HFFc6 (cell line): ENCODE measurements at places on chromosomes 3 and 15.

DNA sequence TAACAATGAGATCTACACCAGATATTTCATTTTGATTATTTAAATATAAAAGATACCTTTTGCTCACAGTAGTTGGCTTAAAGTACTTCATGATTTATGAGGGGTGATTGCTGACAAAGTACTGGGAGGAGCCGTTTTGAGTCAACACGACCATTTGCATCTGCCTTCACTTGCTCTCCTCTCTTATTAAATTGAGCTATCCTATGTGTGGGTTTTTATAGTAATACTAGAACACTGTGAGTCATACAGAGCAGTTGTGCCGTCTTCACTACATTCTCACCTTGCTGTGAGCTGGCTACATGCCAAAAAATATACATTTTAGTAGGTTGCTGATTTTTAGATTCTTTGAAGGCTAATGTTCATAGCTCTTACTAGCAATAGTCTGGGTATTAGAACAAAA, 161.2 kb downstream of the ALCAM start:
- H3K27ac ChIP-seq: no peak overlapping the region
- peaks cover 63% of the 10 kb centered on the region for H3K4me1 ChIP-seq
- no peak overlapping the region for H3K4me3 ChIP-seq
- DNase-seq: peak; percentile 23
- H3K36me3 ChIP-seq: peaks cover 66% of the 10 kb centered on the region

- no peaks in the 10 kb centered on the region for H3K4me1 ChIP-seq
- H3K36me3 ChIP-seq: no peaks in the 10 kb centered on the region
- no peak overlapping the region for H3K4me3 ChIP-seq
- H3K27me3 ChIP-seq: no peaks in the 10 kb centered on the region; the same call in 1 of the 2 replicates
- no peak for DNase-seq
- no peak overlapping the region for H3K27ac ChIP-seq
These were observed 67.1 kb upstream of the UBE2E2 start for GRCh38 chr3:23136054-23136453.

GRCh38 chr3:89221924-89222323, 114.5 kb downstream of the EPHA3 start:
- no peak for DNase-seq
- no peaks in the 10 kb centered on the region for H3K36me3 ChIP-seq
- H3K27me3 ChIP-seq: no peaks in the 10 kb centered on the region
- H3K4me1 ChIP-seq: no peaks in the 10 kb centered on the region; the same call in 1 of the 2 replicates
- H3K27ac ChIP-seq: no peak overlapping the region

DNA sequence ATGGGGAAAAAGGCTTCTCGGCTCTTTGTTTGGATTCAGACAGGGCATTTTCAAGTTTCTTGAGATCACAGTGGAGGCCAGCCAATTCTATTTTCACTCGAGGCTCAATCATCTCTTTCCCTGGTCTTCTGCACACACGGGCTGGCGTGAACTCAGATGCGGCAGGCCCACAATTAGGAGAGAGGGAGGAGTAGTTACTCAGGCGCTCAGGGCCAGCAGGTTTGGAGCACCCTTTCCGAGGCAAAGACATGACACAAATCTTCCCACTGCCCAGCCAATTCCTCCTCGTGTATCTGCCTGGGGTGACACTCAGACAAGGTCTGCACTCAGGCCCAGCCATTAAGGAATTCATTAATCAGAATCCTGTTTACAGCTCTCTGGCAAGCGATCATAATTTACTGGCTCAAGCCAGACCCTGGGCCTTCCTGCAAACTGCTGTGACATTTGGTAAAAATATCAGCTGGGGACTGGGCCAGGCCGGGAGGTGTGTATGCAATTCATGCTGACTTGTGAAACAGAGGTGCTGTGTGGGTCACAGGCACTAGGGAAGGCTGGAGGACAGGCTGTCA, 68.1 kb upstream of the TLE3 start:
- H3K4me3 ChIP-seq: no peak overlapping the region
- peaks cover 55% of the 10 kb centered on the region for H3K27me3 ChIP-seq
- DNase-seq: no peak
- no peaks in the 10 kb centered on the region for H3K36me3 ChIP-seq
- no peak overlapping the region for H3K27ac ChIP-seq

DNA sequence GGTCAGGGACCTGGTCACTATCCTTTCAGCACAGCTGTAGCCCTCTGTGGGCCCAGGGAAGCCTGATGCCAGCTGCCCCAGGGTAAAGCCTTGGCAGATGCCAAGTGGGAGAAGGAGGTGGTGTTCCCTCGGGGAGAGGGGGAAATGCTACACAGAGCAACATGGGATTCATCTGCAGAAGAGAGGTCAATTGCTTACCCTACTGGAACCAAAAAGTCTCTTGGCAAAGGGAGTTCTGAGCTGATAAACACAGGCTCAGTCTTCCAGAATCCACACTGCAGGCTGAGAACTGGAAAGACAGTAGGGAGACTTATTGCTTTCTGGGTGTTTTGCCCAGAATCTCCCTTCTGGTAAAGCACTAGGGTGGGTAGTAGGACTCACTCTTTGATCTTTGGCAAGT, 100.1 kb upstream of the NEO1 start:
- DNase-seq: no peak
- no peak overlapping the region for H3K27ac ChIP-seq
- peaks cover 9% of the 10 kb centered on the region; the same call in 1 of the 2 replicates for H3K27me3 ChIP-seq
- no peaks in the 10 kb centered on the region for H3K4me1 ChIP-seq
- no peak overlapping the region for H3K4me3 ChIP-seq

DNA sequence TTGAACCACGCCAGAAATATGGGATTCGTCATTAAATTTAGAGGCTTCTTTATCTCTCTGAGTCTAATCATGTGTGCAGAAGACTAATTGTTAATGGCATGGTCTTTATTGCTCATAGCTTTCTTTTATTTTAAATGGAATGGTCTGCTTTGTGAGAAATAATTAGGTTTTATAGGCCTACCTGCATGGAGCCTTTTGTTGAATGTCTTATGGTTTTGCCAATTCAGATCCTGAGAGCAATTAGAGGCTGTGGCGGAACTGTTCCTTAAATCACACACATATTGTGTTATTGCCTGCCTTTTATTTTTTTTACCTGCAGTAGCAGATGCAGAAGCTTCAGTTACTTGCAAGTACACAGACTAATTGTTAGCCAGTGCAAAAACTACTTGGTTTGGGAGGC, 306.2 kb downstream of the NLGN1 start:
- H3K4me3 ChIP-seq: no peak overlapping the region
- peaks cover 14% of the 10 kb centered on the region for H3K36me3 ChIP-seq
- H3K27me3 ChIP-seq: no peaks in the 10 kb centered on the region

GRCh38 chr15:41504751-41505492, 8.7 kb downstream of the LTK start:
- no peaks in the 10 kb centered on the region for H3K4me1 ChIP-seq
- DNase-seq: no peak
- H3K36me3 ChIP-seq: no peaks in the 10 kb centered on the region

DNA sequence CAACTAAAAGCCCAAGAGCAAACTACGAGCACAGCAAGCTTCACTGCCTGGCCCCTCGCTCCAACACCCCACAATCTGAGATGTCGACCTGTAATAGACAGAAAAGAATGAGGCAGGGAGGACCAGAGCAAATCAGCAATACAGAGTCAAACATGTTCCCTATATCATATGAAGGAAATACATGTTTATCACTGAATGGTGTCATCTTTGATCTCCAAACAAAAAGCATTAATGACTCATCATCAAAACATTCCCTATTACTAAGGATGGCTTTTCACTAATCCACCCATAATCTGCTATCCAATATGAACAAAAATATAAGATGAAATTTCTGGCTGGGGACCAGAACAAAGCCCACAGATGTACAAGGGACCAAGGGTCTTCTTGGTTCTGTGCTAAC, 34.7 kb downstream of the MYO5A start:
- peaks cover 69% of the 10 kb centered on the region for H3K4me1 ChIP-seq
- H3K4me3 ChIP-seq: no peak overlapping the region
- H3K36me3 ChIP-seq: peaks cover 4% of the 10 kb centered on the region; the same call in 1 of the 2 replicates
- peak; percentile 12 for DNase-seq

DNA sequence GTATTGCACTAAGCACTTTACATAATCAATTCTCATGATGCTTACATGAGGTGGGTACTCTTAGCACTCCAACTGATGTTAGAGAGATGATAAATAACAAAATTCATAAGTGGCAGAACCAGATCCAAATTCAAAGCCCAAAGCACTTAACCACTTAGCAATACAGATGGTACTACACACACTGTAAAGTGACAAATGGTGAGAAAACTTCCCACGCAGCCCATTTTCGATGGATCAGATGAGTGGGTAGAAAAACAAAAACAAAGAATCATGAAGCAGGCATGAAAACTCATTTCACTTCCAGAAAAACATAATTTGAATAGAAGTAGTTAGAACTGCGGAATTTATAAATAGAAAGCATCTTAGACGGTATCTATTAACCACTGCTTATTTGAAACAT, 66.2 kb downstream of the FRMD4B start:
- no peaks in the 10 kb centered on the region for H3K36me3 ChIP-seq
- H3K4me3 ChIP-seq: no peak overlapping the region
- H3K27ac ChIP-seq: no peak overlapping the region
- peaks cover 11% of the 10 kb centered on the region for H3K27me3 ChIP-seq
- H3K4me1 ChIP-seq: peaks cover 6% of the 10 kb centered on the region
- DNase-seq: no peak

- no peak for DNase-seq
- no peak overlapping the region for H3K27ac ChIP-seq
- no peaks in the 10 kb centered on the region for H3K4me1 ChIP-seq
- H3K4me3 ChIP-seq: no peak overlapping the region
- H3K27me3 ChIP-seq: peaks cover 8% of the 10 kb centered on the region
These were observed 546.1 kb downstream of the NTRK3 start for GRCh38 chr15:87710406-87710805.

DNA sequence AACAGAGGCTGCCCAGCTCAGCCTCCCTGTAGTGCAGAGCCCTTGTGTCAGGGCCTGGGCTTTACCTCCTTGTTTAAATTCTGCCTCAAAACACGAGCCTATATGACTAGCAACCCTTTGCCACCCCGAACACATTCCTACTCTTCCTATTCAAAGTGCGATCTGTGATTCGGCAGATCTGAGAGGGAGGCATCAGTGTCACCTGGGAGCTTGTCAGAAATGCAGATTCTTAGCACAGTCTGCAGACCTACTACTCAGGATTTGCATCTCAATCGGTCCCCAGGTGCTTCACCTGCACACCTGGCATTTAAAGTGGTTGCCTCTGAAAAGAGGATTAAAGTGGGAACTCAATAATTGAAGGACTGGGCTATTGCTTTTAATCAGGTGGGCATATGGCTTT, 273.2 kb upstream of the TOPAZ1 start:
- no peak overlapping the region for H3K4me3 ChIP-seq
- no peak for DNase-seq
- no peaks in the 10 kb centered on the region for H3K4me1 ChIP-seq
- peaks cover 55% of the 10 kb centered on the region for H3K27me3 ChIP-seq

GRCh38 chr3:136712941-136713340, 39.2 kb downstream of the STAG1 start:
- H3K4me1 ChIP-seq: no peaks in the 10 kb centered on the region
- no peaks in the 10 kb centered on the region; the same call in 1 of the 2 replicates for H3K27me3 ChIP-seq
- peaks cover 13% of the 10 kb centered on the region; the same call in 1 of the 2 replicates for H3K36me3 ChIP-seq
- no peak overlapping the region for H3K27ac ChIP-seq
- no peak for DNase-seq

- no peak overlapping the region for H3K27ac ChIP-seq
- no peak overlapping the region for H3K4me3 ChIP-seq
- H3K27me3 ChIP-seq: no peaks in the 10 kb centered on the region
- no peak for DNase-seq
These were observed 623.4 kb upstream of the SGO1 start for GRCh38 chr3:20809356-20809755.

- DNase-seq: peak; percentile 16
- H3K27me3 ChIP-seq: peaks cover 1% of the 10 kb centered on the region; the same call in 1 of the 2 replicates
- no peaks in the 10 kb centered on the region for H3K36me3 ChIP-seq
- peaks cover 20% of the 10 kb centered on the region for H3K4me1 ChIP-seq
These were observed 47.4 kb downstream of the PAQR5 start for GRCh38 chr15:69346112-69346511.

GRCh38 chr3:179943117-179943880, 93.4 kb downstream of the PEX5L start:
- 0 out of 2 replicates have a peak, but pooled peaks cover 5% of the 10 kb centered on the region for H3K4me1 ChIP-seq
- peaks cover 16% of the 10 kb centered on the region; the same call in 1 of the 2 replicates for H3K27me3 ChIP-seq
- no peak overlapping the region for H3K4me3 ChIP-seq

DNA sequence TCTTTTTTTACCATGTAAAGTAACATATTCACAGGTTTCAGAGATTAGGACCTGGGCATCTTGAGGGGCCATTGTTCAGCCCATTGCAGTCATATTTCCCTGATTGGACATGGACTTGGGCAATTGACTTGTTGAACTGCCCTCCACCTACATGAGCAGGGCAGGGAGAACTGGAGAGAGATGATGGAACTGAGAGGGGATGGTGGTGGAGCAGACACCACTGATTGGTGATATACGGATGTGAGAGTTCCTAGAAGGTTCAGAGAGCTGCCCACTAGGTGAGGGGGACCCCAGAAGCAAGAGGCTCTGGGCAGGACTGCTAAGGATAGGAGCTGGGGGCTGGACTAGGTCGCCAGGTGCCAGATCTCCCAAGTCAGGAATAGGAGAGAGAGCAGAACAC, 37.8 kb upstream of the SIAH2 start:
- H3K27ac ChIP-seq: no peak overlapping the region
- H3K4me1 ChIP-seq: no peaks in the 10 kb centered on the region
- peaks cover 17% of the 10 kb centered on the region for H3K27me3 ChIP-seq
- no peaks in the 10 kb centered on the region for H3K36me3 ChIP-seq

GRCh38 chr15:96232335-96232734, 98.2 kb upstream of the NR2F2 start:
- H3K27me3 ChIP-seq: no peaks in the 10 kb centered on the region
- H3K4me3 ChIP-seq: no peak overlapping the region
- peaks cover 52% of the 10 kb centered on the region for H3K4me1 ChIP-seq
- no peak overlapping the region for H3K27ac ChIP-seq
- no peaks in the 10 kb centered on the region for H3K36me3 ChIP-seq

DNA sequence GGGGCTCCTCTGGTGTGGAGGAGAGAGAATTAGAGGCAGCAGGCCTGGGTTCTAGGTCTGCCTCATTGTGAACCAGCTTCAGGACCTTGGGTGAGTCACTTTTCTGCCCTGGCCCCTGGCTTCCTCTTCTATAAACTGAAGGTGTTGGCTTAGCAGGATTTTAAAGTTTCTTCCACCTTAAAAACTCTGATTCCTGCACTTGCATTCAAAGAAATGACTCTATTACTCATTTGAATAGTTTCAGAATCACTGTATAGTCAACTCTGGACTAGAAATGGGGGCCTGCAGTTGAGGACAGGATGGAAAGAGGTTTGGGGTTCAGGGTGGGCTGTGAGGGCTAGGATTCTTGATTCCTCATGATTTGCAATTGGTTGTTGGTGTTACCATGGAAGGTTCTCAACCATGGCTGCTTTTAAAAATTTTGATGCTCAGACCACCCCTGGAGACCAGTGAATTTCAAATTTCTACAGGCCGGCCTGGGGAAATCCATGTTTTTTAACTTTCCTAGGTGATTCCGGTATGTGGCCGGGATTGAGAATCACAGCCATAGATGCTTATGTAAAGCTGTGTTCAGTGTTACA, 19.9 kb downstream of the SMAD3 start:
- no peak for DNase-seq
- peaks cover 70% of the 10 kb centered on the region for H3K36me3 ChIP-seq
- peaks cover 100% of the 10 kb centered on the region for H3K4me1 ChIP-seq
- peak overlapping the region; percentile 47 for H3K4me3 ChIP-seq
